ENCODE measurements at places on chromosomes 1 and 21.

GRCh38 chr1:214824763-214825162, 221.8 kb downstream of the CENPF start:
- DNase-seq, result peak; percentile 22

DNA sequence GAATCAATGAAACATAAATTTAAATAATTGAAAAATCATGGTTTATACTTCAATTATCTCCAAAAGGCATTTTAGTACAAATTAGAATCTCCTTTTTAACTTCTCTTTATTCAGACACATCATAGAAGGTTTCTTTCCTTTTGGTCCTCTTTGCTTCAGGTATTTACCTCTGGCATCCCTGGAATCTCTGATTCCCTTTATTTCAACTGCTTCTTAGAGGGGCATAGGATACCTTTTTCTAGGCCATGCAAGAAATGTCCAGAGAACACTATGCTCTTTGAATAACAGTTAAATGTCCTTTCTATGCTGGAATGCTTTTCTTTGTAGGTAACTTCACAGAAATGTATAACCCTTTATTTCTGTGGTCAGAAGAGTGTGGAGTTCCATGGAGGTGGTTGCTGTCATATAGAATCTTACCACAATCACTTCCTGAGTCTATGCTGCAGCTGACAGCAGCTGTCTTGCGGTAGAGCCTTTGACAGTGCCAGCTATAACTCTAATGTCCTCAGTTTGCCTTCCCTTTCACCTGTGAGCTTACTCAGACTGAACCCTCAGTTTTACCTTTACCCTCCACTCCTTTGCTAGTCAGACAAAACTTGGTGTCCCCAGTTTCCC, 8.6 kb downstream of the LAMC2 start:
- no peak for DNase-seq

DNA sequence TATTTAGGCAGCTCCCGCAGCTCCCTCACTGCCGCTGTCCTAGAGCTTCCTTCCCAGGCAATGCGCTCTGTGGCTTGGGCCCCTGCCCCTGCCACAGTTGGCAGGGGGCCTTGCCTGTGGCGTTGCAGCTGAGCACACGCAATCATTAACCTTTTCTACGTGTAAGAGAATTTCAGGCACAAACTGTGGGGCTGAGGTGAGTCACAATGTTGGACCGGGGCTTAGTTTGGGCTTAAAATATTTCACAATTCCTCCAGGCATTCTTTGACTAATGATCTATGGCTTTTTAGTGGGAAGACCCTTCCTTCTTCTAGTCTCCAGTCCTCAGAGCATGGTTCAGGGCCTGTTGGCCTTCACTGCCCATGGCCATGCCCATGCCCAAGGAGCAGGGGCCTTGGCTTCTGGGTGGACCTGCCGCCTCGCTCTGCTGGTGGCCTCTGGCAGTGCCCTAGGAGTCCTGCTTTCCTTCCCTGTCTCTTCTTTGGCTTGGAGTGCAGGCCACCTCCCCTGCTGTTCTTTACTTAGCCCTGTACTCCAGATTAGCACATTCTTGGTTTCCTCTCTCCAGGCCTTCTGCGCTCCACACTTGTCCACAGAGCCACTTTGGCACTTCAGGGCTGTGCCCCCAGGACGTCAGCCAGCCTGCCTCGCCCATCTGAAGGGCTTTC, 39.2 kb downstream of the MAPKAPK2 start:
- DNase-seq, result no peak

DNA sequence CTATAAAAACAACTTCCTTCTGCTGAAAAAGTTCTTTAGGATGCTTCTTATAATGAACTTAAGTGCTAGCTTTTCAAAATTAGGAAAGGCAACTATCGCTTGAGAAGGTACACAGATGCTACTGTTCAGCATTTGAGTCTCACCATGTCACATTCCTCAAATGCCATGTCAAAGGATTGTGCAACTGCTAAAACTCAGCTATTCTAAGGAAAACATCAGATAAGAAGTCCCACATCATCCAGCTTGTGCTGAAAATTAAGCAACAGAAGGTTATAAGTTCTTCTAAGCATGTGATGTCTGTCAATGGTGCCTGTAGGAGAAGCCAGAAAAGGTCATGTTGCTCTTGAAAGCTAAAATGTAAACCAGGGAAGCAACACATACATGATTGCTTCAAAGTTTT, 36.5 kb downstream of the MCOLN2 start:
- no peak for DNase-seq

DNA sequence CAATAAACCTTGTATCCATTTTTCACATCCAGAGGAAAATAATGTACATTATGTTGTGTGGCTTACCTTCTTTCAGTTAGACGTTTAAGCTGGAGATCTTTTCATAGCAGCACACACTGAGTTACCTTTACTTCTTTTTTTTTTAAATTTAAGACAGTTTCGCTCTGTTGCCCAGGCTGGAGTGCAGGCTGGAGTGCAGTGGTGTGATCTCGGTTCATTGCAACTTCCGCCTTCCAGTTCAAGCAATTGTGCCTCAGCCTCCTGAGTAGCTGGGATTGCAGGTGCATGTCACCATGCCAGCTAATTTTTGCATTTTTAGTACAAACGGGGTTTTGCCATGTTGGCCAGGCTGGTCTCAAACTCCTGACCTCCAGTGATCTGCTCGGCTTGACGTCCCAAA, 7.4 kb upstream of the CAMTA1 start:
- DNase-seq, result no peak

GRCh38 chr1:205466595-205467220, 10.9 kb upstream of the BLACAT1 start:
- no peak for DNase-seq

GRCh38 chr1:199113265-199113869, 474.5 kb downstream of the PTPRC start:
- DNase-seq, result no peak

DNA sequence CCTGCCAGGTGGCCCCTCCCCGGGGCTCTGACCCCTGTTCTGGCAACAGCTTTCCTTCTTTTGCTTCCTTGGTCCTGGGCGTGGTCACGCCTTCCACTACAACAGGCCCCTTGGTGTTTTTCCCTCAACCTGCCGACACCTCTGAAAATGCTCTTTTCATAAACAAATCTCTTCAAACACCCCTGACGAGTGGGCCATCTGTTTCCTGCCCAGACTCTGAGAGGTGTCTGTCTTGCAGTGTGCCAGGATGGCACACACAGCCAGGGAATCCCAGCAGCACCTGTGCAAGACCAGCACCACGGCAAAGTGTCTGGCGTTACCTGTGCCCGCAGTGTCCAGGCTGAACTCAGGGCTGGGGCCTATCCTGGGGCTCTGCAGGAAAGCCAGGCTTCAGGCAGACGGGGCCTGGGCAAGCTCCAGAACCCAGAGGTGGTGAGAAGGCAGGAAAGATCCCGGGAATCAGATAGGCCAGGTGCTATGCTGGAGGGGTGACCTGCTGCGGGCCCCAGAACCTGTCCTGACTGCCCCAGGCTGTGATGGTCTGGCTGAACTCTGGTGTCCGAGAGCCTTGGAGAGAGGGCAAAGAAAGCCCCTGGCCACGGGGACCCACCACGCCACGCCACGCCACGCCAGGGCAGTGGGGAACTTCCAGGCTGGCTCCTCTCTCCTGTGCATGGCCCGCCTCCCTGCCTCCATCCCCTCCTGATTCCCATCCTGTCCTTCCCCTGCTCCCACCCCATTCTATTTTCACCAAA, 88.9 kb downstream of the SIK1 start:
- no peak for DNase-seq

GRCh38 chr21:27813750-27814149, 846.9 kb upstream of the ADAMTS5 start:
- no peak for DNase-seq

DNA sequence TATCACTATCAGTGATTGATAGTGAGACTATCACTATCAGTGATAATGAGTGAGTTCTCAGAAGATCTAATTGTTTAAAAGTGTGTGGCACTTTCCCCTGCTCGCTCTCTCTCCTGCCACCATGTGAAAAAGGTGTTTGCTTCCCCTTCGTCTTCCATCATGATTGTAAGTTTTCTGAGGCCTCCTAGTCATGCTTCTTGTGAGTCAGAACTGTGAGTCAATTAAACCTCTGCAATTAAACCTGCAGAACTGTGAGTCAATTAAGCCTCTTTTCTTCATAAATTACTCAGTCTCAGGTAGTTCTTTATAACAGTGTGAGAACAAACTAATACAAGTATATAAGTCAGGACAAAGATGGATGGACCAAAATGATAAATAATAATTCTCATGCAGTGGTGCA, 7.0 kb upstream of the IL23R start:
- DNase-seq, result no peak

DNA sequence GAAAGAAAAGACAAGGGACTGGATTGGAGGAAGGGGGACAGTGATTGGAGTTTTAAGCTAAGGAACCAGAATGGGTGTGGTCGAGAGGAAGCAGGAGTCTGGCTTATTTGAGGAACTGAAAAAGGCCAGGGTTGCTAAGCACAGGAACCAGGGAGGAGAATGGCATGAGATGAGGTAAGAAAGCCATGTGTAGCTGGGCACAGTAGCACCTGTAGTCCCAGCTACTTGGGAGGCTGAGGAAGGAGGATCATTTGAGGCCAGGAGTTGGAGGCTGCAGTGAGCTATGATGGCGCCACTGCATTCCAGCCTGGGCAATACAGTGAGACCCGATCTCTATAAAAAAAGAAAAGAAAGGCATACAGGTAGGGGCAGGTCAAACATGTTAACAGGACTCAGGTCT, 8.1 kb upstream of the KHDRBS1 start:
- DNase-seq, result no peak

DNA sequence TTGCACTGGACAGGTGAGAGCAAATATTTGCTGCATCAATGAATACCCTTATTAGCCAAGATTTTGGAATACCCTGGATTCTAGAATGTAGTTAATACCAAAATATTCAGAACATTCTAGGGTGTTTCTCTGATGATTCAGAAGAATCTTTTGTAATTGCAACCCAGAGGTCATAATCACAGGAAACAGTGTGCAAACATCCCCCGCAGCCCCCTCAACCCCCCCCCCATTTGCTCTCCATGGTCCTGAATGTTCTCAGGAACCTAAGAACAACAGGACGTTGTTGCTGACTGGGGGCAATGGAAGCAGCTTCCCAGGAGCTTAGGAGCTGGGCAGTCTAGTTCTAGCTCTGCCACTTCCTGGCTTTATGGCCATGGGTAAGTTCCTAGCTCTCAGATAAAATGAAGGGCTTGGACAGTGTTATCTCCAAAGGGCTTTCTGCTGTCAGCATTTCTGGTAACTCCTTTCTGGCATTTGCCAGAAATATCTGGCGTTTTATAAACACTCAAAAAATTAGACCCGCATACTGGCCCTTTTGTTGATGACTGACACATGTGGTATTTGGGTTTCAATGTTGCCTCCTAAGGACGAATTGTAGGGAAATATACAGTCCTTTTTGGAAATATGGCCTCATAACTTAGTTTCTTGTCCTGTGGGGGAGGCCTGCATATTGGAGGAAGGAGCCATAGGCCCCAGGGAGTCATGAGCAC, 178.6 kb downstream of the RRAGC start:
- DNase-seq, result no peak

GRCh38 chr1:70034403-70034802, 171.0 kb downstream of the LRRC40 start:
- DNase-seq, result peak; percentile 86

DNA sequence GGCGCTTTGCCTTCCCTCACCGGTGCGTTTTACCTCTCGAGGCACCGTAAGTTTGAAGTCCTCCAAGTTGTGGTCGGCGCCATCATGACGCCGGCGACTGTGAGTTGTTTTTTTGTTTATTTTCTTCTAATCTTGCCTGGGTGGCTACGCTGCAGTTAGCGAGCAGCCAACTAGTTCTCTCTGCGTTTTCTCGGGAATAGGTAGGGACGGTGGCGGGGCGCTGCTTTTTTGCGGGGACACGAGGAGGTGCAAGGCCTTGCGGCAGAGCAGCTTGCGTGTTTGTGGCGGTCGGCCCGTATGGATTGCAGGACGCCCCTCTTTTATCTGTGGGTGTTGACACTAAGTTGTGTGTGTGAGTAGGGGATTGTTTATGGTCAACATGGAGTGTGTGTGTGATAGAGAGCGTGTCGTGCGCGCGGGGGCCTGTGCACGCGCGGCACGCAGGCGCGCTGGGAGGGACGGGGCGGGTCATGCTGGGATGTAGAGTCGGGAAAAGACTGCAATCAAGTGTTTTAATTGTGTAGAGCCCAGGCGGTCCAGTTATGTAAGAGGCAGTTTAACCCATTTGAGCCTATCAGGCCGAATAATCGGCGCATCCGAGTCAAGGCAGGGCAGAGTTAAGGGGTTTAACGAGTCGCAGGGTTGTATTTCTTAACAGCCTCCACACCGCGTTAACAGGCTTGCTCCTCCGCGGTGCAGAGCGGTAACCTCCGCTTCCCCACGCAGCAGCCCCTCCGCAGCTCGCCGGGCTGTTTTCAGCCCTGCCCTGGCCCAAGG, 1.2 kb upstream of the NEGR1 start:
- DNase-seq, result peak; percentile 84

- no peak for DNase-seq
Observed at GRCh38 chr1:245871915-245872314, 635.2 kb downstream of the SMYD3 start.

DNA sequence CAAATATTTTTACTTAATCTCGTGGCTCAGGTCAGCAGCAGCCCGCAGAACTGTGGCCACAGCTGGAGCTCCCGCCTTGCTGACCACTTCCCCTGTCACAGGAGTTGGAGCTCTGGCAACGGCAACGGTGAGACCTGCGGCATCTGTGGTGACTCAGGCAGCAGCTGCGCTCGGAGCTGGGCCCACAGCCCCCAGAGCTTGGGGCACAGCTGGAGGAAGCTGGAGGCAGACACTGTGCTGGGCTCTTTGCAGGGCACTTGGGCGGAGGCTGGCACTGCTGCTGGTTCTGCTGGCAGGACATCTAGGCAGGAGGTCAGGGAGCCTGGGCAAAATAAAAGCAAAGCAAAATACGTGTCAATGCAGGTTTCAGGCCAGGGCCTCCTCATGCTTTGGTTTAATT, at the start of gene LCE3A:
Gene LCE3A, minus strand, starts transcription at position 301 of the 400 bp plus-strand sequence. Its CDS starts 0 bp downstream, at position 301.
- DNase-seq, result no peak

DNA sequence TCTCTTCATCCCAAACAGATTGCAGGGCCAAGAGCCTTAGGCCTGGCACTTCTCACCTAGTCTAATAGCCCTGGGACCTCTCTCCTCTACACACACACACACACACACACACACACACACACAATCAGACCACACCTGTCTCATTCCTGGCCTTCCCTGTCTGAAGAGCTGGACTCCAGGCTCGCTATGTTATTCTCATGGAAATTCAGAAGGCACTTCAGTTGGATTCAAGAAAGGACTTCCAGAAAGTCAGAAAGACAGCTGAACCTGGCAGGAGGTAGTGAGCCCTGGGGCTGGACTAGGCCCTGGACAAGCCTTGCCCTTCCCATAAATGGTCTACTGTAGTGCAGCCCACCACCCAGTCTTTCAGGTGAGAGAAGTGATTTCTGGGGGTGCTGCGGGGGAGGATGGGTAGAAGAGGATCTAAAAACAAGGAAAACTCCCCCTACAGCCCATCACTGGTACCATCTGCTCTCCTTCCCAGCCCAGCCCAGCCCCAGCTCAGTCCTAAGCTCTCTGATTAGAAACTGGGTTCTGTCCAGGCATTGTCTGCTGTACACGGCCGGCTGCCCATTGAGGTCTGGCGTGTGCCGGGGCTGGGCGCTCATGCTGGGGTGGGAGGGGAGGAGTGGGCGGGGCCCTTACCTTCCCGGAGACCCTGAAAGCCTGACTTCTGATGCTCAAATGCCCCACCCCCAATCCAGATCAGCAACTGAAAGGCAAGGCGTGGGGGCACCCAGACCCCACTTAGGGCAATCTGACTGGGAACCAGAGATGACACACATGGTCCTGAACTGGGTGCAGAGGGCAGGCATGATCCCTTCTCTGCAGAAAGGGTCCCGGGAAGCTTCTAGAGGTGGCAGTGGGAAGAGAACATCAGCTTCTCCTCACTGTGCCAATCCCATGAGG, 2.5 kb downstream of the KIF21B start:
- no peak for DNase-seq

GRCh38 chr1:212607206-212607912, 1.2 kb upstream of the ATF3 start:
- DNase-seq, result peak; percentile 16

Measured in NCI-H1105 treated with DMSO at 0.1 percent for 48 hours (cell line).